ENCODE measurements at places on chromosomes 5 and 9.
A peak's percentile ranks its signal among the peaks of the same experiment; 100 is the strongest.

DNA sequence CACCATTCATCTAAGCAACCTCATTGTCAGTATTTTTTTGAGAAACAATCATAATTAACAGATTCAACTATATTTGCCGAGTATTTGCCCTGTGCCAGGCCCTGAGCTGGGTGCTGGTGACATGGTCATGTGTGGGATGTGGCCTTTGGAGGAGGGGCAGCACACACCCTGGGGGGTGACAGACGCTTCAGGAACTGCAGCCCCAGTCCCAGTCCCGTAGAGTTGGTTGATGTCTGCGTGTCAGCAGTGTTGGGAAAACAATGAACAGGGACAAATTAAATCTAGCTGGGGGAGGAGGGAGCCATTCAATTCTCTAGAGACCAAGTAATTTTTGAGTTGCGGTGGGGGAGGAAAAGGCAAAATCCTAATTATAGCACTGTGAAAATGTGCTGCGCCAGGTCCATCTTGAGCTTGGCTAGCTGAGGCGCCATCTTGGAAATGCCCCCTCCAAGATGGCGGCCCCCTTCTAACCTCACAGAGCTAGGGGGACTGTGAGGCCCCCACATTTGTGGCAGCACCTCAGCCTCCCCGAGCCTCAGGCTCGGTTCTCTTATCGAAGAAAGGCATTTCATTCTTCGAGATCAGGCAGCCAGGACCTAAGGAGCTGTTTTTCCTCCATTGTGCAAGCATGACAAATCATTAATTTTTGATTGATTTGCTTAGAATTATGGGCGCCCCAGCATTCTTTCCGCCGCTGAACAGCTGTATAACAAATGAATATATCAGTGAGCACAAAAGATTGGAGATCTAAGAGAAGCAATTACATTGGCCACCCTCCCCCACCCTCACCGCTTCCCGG lies 87.8 kb downstream of the ZNF618 start:
- no peak for DNase-seq

GRCh38 chr9:2625427-2625826 lies 3.8 kb downstream of the VLDLR start:
- no peak for DNase-seq

- no peak for DNase-seq
These were observed 459.9 kb upstream of the ZNF462 start for GRCh38 chr9:106403081-106403480.

DNA sequence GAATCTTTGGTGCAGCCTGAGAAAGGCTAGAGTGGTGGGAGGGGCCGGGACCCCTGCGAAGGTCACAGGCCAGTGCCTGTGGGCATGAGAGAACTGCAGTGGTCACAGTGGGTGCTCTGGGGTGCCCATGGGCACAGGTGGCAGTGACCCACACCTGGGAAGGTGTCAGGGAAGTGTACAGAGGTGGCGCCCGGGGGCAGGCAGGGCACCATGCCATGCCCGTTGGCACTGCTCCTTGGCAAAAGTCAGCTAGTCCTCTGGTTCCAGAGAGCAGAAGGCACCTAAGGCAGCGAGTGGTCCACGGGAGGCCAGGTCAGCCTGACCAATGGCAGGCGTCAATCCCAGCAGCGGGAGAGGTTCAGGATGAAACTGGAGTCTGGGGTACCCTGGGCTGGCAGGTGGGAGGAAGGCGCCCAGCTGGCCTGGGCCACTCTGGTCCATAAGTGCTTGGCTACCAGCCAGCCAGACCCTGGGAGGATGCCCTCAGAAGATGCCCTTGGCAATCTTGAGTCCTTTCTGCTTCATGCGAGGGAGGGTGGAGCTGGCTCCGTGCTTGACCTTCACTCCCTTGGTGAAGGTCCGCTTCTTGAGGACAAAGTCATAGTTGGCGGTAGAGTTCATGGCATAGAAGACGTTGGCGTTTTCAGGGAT lies 22.8 kb downstream of the RALGDS start:
- DNase-seq: peak; percentile 76

DNA sequence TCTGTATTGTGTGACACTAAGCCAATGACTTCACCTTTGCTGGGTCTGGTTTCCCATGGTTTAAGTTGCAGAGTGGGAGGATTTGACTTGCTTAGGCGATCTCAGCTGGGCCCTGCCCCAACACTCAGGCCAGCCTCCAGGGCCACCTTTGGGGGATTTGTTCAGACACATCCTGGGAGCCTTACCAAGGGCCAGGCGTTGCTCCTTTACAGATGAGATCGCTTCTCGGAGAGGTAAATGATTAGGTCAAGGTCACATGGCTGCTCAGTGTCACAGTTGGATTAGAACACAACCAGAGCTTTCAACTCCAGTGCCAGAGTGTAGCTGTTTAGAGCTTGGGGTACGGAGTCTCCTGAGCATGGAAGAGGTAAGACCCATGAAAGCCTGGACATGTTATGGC lies 57.5 kb downstream of the COL27A1 start:
- DNase-seq: no peak

DNA sequence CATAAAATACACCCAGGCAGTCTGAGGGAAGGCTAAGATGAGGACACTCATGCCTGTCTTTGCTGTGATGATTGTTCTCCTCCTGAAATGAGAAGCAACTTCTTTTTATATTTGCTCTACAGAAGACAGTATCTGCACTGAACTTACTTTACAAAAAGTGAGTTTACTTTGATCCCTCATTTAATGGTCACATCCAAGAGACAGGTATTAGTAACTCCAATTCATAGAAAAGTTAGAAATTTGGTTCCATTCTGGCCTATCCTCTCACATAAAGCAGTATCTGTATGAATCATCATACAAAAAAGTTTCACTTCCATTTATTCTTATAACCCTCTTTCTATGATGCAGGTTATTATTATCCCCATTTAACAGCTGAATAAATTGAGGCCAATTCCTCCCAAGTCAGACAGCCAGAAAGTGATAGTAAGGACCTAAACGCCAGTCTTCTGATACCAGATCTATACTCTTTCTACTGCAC lies 15.2 kb downstream of the TSTD2 start:
- DNase-seq: no peak

GRCh38 chr5:161086461-161086860 lies 234.4 kb upstream of the ATP10B start:
- no peak for DNase-seq

DNA sequence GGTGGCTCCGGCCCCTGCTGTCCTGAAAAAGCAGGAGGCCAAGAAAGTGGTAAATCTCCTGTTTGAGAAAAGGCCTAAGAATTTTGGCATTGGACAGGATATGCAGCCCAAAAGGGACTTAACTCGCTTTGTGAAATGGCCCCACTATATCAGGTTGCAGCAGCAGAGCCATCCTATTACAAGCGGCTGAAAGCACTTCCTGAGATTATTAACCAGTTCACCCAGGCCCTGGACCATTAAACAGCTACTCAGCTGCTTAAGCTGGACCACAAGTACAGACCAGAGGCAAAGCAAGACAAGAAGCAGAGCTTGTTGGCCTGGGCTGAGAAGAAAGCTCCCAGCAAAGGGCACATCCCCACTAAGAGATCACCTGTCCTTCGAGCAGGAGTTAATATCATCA lies 89.7 kb downstream of the MLLT3 start:
- no peak for DNase-seq

DNA sequence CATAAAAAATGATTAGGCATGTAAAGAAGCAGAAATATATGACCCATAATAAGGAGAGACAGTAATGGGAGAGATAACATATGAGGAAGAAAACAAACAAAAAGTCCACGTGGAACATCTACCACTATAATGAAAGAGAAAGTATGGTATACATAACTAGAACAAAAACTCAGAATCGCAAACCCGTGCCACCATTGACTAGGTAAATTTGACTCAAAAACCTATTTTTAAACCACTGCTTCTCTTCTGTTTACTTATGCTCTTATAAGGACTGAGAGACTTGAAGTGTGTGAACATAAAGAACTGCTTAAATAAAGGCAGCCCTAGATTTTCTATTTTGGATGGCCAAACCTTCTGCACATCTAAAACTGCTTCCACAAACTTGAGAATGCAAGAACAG lies 330.7 kb downstream of the CAAP1 start:
- no peak for DNase-seq

DNA sequence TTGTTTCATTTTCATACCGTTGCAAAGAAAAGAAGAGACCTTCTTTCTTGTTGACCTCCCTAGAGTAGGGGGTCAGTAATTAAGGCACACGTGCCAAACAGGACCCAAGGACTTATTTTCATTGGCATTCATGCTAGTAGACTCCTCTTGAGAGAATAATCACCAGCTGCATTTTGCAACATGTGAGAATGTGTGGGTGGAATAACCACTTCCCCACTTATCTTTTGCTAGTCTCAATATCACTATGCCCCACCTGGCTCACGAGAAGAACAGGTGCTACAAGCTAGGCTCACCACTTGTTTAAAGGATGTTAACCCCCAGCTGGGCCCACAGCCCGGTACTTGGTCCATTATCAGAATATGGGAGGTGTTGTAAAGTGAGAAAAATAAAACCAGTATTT lies 460.7 kb upstream of the MEF2C start:
- DNase-seq: no peak

- no peak for DNase-seq
These were observed 61.4 kb downstream of the WDR41 start for GRCh38 chr5:77430726-77431125.

- DNase-seq: no peak
These were observed at the start of gene PCAT7 for GRCh38 chr9:94554439-94555331. PCAT7 (plus strand) TSS chr9:94555083.

- DNase-seq: no peak
These were observed 304.1 kb downstream of the TRPM3 start for GRCh38 chr9:70817311-70817710.

- no peak for DNase-seq
These were observed 194 bp upstream of the RXFP3 start for GRCh38 chr5:33936004-33936380.

DNA sequence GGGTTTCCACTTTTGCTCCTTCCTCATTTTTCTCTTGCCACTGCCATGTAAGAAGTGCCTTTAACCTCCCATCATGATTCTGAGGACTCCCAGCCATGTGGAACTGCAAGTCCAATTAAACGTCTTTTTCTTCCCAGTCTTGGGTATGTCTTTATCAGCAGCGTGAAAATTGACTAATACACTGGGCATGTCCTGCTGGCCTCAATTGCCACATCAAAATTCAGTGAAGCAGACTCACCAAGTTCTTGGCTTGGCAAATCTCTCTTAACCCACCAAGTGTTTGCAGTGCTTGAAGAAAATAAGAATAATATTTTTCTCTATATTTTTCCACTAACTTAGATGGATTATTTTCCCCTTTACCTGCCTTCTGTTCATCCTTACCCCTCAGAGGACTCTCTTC lies 212.0 kb downstream of the BRINP1 start:
- DNase-seq: no peak

DNA sequence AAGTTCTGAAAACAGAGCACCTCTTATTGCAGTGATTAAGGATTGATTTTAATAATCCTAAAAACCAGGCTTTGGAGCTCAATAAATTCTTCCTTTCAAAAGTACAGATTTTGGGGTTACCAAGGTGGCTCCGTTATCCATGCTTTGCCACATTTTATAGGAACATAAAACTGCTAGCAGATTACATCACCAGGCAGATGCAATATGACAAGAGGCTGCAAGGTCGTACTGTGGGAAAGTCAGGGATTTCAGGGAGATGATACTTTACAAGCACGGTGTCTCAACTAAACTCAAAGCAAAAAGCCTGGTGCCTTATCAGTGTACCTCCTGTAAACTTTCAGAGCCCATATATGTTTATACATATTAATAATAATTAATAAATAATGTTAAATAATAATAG lies 28.6 kb downstream of the ADAMTSL1 start:
- no peak for DNase-seq

DNA sequence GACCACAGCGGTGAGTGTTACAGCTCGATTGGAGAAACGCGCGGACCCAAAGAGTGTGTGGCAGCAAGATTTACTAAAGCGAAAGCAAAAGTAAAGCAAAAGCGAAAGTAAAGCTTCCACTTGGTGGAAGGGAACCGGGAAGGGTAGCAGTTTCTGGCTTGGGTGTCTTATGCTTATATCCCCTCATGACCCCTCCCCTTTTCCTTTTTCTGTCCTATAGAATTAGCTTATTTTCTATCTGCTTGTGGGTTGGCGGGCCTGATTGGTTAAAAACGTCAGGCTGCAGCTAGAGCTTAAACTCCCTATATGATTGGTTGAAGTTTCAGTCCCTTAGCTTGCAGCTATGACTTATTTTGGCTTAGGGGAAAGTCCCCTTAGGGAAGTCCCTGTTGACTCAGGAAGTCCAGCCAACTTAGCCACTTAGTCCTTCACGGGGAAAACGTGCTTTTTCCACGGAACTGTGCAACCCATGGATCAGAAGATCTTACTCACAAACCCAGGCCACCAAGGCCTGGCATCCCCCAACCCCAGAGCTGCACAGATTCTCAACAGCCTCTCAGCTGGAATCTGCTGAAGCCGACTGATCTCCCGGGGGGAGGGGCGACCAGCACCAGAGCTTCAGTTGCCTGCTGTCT lies 114.2 kb upstream of the ADAMTS16 start:
- no peak for DNase-seq

DNA sequence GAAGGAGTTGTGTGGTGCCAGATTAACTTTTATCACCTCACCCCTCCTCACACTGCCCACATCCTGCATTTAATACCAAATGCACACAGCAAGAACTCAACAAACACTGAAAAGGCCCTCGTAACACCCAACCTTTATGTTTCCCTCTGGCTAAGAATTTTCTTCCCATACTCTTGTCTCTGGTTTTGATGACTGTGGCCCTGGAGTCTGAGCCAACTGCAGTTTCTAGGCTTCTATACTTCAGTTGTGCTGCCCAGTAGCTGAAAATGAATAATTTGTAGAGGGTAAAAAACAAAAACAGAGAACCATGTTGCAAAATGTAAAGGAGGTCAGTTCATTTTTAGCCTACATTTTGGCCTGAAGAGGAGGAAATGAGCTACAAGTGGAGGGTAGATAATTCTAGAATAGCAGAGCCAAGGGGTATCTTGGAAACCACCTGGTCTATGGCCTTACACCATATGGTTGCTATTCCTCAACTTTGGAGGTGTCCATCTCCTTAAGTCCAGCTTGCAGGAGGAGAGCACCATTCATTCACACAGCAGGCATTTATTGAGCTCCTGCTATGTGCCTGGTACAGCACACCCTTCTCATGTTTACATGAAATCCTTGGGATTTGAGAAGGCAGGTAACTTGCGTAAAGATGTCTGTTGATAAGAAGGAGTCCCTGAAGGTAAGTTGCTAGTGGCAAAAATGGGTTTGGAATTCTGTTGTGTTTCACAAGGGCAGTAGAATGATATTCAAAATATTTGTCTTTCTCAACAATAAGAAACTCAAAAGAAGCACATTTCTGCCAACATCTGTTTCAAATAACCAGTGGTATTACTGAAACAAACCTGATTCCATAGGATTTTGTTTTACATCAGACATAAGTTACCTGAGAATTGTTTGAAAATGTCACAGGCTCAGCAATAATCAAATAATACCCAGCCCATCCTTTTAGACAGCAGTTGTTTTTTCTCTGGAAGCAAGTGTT lies 83.8 kb upstream of the TNFAIP8 start:
- DNase-seq: no peak

GRCh38 chr5:141704782-141705297 lies 22.8 kb upstream of the ARAP3 start:
- no peak for DNase-seq

DNA sequence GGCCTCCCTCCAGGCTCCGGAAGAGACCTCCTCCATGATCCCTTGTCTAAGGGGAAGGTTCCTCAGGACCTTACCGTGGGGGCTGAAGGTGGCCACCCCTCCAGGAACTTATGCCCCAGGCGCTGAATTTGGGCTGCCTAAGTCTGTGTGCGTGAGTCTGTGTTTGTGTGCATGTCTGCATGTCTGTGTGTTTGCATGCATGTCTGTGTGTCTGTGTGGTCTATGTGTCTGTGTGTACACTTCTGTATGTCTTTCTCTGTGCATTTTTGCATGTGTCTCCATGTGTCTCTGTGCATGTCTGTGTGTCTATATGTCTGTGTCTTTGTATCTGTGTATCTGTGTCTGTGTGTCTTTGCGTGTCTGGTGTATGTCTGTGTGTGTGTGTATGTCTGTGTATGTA lies 20.5 kb downstream of the ABO start:
- DNase-seq: peak; percentile 47
